ENCODE measurements at places on chromosomes 7 and 10.

DNA sequence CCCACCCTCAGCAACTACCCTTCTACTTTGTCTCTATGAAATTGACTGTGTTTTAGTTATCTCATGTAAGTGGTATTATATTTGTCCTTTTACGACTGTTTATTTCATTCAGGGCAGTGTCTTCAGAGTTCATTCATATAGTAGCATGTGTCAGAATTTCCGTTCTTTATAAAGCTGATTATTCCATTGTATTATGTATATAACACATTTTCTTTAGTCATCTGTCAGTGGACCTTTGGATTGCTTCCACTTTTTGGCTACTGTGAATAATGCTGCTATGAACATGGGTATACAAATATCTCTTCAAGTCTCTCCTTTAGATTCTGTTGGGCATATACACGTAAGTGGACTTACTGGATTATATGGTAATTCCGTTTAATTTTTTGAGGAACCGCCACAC, 14.5 kb downstream of the SLF2 start:
- DNase-seq, result no peak
- H3K4me1 ChIP-seq, result no peaks in the 10 kb centered on the region
- H3K27ac ChIP-seq, result no peak overlapping the region

GRCh38 chr7:134908289-134908688, 78.0 kb upstream of the AGBL3 start:
- peak; percentile 24 for DNase-seq
- no peaks in the 10 kb centered on the region for H3K27me3 ChIP-seq
- peaks cover 2% of the 10 kb centered on the region for H3K36me3 ChIP-seq
- H3K27ac ChIP-seq, result peak overlapping the region; percentile 17
- H3K4me3 ChIP-seq, result no peak overlapping the region

DNA sequence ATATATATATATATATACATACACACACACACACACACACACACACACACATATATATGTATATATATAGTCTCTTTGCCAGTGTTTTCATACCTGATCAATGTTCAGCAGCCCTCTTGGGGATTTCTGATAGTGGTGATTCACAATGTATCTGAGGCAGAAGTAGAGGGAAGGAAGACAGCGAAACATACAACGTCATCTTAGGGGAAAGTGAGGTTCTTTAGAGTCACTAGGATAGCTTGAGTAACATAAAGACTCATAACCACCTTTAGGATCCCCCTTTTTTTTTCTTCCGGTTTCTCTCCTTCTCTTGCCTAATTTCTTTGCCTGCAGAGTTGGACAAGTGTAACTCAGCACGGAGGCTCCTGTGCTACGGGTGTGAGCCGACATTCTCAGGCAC, 56.6 kb downstream of the PODXL start:
- H3K4me3 ChIP-seq, result no peak overlapping the region
- H3K36me3 ChIP-seq, result no peaks in the 10 kb centered on the region
- H3K27ac ChIP-seq, result no peak overlapping the region
- no peak for DNase-seq

DNA sequence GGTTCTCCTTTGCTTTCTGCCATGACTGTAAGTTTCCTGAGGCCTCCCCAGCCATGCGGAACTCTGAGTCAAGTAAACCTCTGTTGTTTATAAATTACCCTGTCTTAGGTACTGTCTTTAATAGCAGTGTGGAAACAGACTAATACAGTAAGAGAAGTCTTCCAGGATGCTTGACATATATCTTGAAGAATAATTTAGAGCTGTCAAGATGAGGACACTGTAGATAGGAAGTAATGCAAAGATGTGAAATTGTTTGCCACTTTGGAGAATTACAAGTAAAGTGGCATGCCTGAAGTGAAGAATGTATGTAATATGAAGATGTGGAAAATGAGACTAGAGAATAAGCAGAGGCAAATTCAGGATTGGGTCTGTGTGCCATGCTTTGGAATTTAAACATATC, 2.9 kb upstream of the CADPS2 start:
- DNase-seq, result no peak
- H3K27me3 ChIP-seq, result no peaks in the 10 kb centered on the region
- no peak overlapping the region for H3K27ac ChIP-seq
- no peak overlapping the region for H3K4me3 ChIP-seq

DNA sequence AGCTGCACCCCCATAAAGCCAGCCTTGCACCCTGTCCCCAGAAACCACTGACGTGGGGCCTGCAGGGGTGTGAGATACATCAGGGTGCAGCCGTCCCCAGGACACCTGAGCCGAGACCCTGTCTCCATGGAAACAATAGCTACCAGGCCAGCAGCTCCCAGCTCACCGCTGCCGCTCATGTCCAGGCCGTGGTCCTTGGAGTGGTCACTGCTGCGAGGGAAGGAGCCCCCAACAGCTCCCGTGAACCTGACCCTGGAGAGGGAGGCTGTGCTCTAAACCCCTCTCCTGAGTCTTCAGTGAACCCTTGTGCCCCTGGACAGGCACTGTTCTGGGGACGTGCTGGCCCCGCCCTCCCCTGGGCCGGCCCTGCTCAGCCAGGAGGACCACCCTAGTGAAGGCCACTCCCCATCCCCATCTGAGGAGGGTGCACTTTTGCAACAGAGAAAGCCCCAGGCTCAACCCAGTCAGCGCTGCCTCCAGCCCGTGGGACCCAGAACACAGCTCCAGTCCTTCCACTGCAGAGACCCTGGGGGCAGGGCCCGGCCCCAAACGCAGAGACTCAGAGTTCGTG, 19.6 kb upstream of the INPP5A start:
- peak overlapping the region; percentile 90 for H3K27ac ChIP-seq
- peaks cover 49% of the 10 kb centered on the region for H3K4me1 ChIP-seq
- H3K36me3 ChIP-seq, result no peaks in the 10 kb centered on the region
- DNase-seq, result no peak
- H3K4me3 ChIP-seq, result no peak overlapping the region
- H3K27me3 ChIP-seq, result no peaks in the 10 kb centered on the region

DNA sequence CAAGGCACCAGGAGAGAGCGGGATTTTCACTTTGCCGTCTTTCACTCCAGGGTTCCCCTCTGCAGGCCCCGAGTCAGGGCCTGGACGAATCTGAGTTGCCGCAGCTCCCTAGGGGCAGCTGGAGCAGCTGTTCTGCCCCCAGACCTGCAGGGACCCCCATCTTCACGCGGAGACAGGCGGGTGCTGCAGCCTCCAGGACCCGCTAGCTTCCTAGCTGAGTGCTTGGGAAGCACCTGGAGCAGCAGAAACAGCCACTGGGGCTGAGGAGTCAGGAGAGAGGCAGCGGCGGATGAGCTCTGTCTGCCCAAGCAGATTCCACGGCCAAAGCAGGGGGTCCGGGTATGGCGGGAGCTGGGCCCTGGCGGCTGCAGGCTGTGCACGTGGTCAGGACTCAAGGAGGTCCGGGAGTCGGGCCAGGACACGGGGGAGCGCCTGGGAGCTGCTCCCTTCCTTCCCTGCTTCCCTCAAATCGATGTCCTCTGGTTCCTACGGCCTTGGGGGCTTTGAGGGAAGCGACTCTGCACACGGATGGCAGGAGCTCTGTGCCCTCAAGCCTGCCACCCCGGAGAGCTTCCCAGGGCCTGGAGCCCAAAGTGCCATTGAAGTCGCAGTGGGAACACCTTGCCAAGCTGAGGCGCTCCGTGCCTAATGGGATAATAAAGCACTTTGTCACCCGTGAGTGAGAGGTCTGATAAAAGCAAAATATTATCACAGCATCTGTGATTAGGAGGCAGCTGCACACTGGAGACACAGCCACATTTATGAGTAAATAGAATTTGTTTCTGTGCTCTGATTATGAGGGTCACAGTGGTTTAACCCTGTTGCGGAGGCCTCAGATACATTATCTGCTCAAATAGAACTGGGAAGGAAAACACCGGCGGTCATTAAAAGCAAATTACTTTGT, 17.2 kb downstream of the MNX1 start:
- H3K27ac ChIP-seq, result no peak overlapping the region
- no peaks in the 10 kb centered on the region for H3K4me1 ChIP-seq
- no peak for DNase-seq
- H3K36me3 ChIP-seq, result no peaks in the 10 kb centered on the region
- H3K27me3 ChIP-seq, result peaks cover 16% of the 10 kb centered on the region

- no peaks in the 10 kb centered on the region for H3K4me1 ChIP-seq
- H3K4me3 ChIP-seq, result no peak overlapping the region
- H3K36me3 ChIP-seq, result no peaks in the 10 kb centered on the region
Observed at GRCh38 chr10:93614101-93614825, 1.9 kb downstream of the PDE6C start.

DNA sequence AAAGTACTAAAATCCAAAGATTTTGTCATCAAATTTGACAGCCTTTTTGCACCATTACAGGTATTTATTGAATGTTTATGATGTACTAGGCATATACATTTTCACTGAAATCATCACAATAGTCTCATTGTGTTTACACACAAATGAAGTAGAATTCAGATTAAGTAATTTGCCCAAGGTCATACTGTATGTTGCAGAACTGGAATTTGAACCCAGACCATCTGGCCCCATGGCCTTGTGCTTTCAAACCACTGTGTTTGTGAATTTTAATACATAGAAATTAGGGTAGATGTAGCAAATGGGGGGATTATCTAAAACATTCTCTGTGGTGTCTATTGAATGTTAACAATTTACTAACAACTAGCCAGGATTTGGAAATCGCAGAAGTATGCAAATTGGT, 94.8 kb downstream of the POLL start:
- no peak overlapping the region for H3K27ac ChIP-seq
- H3K4me3 ChIP-seq, result no peak overlapping the region
- no peak for DNase-seq
- H3K27me3 ChIP-seq, result no peaks in the 10 kb centered on the region

GRCh38 chr10:64010711-64011110, 489.5 kb downstream of the REEP3 start:
- no peaks in the 10 kb centered on the region for H3K4me1 ChIP-seq
- H3K36me3 ChIP-seq, result no peaks in the 10 kb centered on the region
- DNase-seq, result no peak
- H3K27me3 ChIP-seq, result no peaks in the 10 kb centered on the region

DNA sequence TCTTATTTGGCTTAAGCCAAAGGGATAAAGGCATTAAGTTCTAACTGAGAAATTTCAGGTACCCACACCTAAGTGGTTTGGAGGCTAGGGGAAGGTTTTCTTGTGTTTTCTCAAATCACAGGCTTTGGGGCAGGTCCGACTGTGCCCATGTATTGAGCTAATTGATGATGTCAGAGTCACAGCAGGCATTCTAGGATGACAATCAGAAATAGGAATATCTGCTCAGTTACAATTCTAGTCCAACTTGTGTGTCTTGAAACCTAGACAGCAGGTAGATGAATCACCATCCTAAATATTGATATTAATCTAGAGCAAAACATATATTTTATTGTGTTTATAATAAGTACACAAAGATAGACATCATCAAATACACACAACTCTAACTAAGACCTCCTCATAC, 2.3 kb upstream of the FHIP2A start:
- H3K27me3 ChIP-seq, result no peaks in the 10 kb centered on the region
- H3K36me3 ChIP-seq, result no peaks in the 10 kb centered on the region
- DNase-seq, result no peak
- no peak overlapping the region for H3K4me3 ChIP-seq

GRCh38 chr10:36446881-36447280, 678.5 kb upstream of the ANKRD30A start:
- H3K4me1 ChIP-seq, result no peaks in the 10 kb centered on the region
- no peaks in the 10 kb centered on the region for H3K36me3 ChIP-seq
- DNase-seq, result no peak
- H3K4me3 ChIP-seq, result no peak overlapping the region
- H3K27ac ChIP-seq, result no peak overlapping the region
- H3K27me3 ChIP-seq, result no peaks in the 10 kb centered on the region

GRCh38 chr7:75739796-75740672, 1.3 kb upstream of the HIP1 start:
- no peaks in the 10 kb centered on the region for H3K36me3 ChIP-seq
- no peaks in the 10 kb centered on the region for H3K27me3 ChIP-seq
- H3K4me3 ChIP-seq, result peak overlapping the region; percentile 80
- peak overlapping the region; percentile 66 for H3K27ac ChIP-seq
- DNase-seq, result peak; percentile 64
- H3K4me1 ChIP-seq, result peaks cover 2% of the 10 kb centered on the region

DNA sequence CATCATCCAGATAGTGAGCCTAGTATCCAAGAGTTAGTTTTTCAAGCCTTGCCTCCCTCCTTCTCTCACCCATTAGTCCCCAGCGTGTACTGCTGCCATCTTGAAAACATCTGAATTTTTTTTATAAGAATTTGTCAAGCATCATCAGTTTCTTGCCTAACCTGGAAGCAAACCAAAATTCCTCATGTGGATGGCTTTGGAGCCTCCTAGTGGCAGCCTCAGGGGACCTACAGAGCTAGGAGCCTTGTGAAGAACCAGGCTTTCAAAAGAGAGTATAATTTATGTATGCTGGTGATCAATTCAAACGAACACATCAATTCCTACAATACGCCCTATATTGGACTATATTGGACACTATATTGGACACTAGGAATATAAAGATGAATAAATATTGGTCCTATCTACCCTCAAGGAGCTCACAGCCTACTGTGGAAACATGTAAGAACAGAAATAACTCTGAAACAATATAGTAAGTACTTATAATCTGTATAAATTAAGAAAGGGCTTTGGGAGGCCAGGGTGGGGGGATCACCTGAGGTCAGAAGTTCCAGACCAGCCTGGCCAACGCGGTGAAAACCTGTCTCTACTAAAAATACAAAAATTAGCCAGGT, 63.4 kb downstream of the HPSE2 start:
- no peak overlapping the region for H3K4me3 ChIP-seq
- DNase-seq, result peak; percentile 2
- H3K36me3 ChIP-seq, result no peaks in the 10 kb centered on the region
- H3K27ac ChIP-seq, result no peak overlapping the region

GRCh38 chr7:28858206-28858605, 99.9 kb downstream of the TRIL start:
- DNase-seq, result peak; percentile 49
- peaks cover 3% of the 10 kb centered on the region for H3K4me1 ChIP-seq
- no peaks in the 10 kb centered on the region for H3K27me3 ChIP-seq
- H3K4me3 ChIP-seq, result no peak overlapping the region
- H3K36me3 ChIP-seq, result no peaks in the 10 kb centered on the region

DNA sequence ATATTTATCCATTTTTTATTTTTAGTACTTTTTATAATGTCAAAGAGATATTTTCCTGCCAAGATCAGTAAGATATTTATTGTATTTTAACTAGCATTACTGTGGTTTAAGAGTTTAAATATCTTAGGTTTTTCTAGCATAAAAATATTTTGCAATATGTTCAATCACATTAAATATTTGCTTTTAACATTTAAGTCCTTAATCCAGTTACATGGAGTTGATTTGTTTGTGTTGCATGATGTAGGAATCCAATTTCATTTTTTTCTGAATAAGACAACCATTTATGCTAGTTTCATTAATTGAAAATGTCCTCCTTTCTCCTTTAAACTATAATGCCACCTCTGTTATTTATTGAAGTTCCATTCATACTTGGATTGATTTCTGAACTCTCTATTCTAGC, 41.8 kb downstream of the CAV1 start:
- H3K36me3 ChIP-seq, result no peaks in the 10 kb centered on the region
- peaks cover 19% of the 10 kb centered on the region for H3K4me1 ChIP-seq
- no peak overlapping the region for H3K27ac ChIP-seq
- no peak for DNase-seq

GRCh38 chr7:128863433-128863989, 855 bp downstream of the ATP6V1F start:
- H3K4me1 ChIP-seq, result peaks cover 8% of the 10 kb centered on the region
- peak; percentile 75 for DNase-seq
- peak overlapping the region; percentile 86 for H3K27ac ChIP-seq
- H3K36me3 ChIP-seq, result peaks cover 12% of the 10 kb centered on the region
- H3K4me3 ChIP-seq, result peak overlapping the region; percentile 72
- no peaks in the 10 kb centered on the region for H3K27me3 ChIP-seq

- no peak overlapping the region for H3K27ac ChIP-seq
- H3K4me3 ChIP-seq, result no peak overlapping the region
- DNase-seq, result no peak
Observed at GRCh38 chr7:148624735-148625134, 34.2 kb downstream of the C7orf33 start.

GRCh38 chr10:30977385-30977784, 54.3 kb downstream of the ZNF438 start:
- H3K27me3 ChIP-seq, result no peaks in the 10 kb centered on the region
- DNase-seq, result peak; percentile 9
- no peak overlapping the region for H3K27ac ChIP-seq
- H3K4me1 ChIP-seq, result peaks cover 6% of the 10 kb centered on the region
